ENCODE measurements at places on chromosomes 4 and X.

DNA sequence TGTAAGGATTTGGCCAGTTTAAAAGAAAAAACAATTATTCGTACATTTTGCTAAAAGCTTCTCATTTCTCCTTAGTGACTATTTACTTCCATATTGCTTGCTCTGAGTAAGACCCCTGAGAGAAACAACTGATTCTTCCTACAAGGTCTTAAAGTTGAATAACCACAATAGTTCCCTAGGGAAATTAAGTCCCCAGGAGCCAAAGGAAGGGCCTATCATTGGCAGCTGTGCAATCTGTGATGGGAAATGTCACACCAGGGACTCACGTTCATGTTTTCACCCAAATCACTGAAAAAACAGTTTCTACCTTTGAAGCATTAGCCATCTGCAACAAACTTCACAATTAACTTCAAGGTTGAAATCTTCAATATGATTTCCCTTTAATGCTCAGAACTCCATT is 66.7 kb downstream of the JADE1 start:
- DNase-seq = no peak

DNA sequence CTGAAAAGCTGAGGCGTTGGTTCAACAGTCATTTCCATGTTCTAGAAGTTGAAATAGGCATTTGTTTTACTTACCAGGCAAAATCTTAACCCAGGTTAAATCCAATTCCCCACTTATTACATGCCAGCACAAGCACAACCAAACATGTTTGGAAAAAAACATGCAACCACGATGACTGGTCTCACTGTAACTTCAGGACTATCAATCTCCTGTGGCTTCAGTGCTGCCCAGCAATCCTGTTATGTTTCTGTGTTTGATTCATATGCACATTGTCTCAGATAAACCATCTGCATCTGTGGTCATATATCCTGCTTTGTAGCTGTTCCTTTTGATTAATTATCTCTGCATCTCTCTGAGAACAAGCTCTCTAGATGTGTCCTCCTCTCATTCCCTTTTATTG is 28.3 kb downstream of the PRDM8 start:
- DNase-seq = no peak

DNA sequence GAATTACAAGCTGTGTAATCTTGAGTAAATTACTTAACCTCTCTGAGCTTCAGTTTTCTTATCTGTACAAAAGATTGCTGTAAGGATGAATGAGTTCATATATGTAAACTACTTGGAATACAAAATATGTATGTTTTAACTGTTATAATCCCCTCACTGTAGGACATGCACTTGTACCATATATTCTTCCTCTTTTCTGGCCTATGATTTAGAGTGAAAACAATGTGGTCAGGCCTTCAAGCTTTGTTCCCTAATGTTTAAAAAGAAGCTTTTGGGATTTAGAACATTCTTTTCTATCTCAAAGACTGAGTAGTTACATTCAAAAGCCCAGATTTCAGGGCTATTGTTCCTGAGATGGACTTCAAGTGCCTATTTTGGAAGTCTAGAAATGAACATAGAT is 26.7 kb upstream of the GPRIN3 start:
- no peak for DNase-seq

GRCh38 chrX:26100421-26100920 is 37.7 kb upstream of the MAGEB18 start:
- DNase-seq = no peak

GRCh38 chr4:51840781-51841180 is 2.2 kb upstream of the DCUN1D4 start:
- no peak for DNase-seq

- no peak for DNase-seq
Observed at GRCh38 chr4:183838987-183839712, 66.0 kb upstream of the STOX2 start.

DNA sequence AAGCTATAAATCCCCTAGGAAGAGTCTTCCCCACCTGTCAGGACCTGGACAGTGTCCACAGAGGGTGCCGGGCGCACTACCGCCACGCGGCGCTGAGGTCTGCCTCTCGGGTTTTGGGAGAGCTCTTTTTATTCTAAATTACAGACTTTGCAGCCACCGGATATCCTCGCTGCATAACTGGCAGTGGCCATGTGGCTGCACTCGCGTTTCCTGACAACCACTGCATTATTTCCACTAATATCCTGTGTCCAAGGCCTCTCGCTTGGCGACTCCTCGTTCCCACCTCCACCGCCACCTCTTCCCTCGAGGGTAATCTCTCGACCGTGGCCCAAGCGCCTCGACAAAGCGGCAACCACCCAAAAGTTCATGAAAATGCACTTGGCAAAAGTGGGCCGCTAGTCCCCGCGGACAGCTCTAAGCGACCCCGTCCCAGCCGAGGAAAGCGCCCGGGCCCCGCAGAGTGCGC is 512 bp upstream of the TMEM131L start:
- DNase-seq = no peak

GRCh38 chr4:6470502-6471306 is 1.7 kb downstream of the PPP2R2C start:
- no peak for DNase-seq

DNA sequence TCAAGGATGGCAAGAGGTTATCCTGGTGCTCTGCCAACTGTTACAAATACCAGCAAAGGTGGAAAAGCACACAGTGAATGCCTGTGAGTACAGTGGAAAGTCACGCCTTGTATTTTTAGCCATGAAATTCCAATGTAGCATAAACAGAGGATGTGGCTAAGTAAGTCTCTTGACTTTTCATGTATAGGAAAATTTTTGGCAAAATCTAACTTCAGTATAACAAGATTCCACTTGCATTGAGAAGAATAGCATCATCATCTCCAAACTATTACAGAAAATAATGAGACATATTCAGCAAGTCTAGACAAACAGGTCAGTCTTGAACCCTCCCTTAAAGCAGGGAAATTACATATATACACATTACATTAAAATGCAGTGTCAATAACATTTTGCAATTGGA is 7.9 kb downstream of the SLC10A6 start:
- DNase-seq = no peak

GRCh38 chr4:126906466-126906865 is 726.3 kb upstream of the INTU start:
- no peak for DNase-seq

GRCh38 chrX:149984411-149984810 is 46.1 kb upstream of the EOLA2 start:
- DNase-seq = no peak

DNA sequence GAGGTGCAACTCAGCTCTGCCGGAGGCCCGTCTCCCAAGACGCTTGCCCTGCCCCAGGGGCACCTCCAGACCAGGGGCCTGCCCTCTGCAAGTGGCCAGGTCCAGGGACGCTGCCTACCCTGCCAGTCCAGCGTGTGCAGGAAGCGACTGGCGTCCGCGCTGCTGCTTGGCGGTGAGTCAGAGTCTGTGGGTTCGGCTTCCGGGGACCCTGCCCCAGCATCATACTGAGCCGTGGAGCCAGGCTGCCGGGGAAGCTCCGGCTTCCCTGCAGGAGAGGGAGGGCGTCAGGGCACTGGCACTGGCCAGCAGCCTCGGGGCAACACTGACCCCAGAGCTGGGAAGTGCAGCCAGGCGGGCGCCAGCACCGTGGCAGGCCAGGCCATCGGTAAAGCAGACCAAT is 42.5 kb upstream of the CPLX1 start:
- no peak for DNase-seq

DNA sequence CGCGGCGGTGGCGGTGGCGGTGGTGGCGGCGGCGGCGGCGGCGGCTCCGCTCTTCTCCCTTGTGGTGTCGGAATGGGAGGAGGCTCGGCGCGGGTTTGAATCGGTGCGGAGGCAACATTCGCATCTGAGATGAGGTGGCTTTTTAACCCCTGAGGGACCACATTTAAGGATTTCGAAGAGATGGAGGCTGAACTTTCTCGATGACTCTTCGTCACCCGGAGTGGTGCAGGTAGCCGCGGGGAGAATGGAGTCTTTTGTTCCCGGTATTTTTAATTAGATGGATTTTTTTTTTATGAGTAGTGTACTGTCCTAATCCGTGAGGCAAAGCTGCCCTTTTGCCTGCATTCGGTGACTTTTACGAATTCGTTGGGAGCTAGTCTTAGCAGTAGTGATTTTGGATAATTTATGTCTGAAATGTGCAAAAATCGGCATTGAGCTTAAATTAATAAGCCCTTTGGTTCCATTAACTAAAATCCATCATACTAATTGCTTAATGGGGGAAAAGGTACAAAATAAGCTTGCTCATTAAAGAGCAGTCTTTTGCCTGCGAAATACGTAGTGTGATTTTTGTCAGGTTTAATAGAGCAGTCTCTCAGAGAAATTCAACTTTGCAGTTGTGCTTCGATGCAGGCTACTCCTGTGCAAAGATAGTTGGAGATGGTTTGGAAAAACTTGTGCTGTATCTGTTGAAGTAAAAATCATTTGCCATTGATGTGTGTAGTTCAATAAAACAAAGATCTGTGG is 206.2 kb downstream of the TENM3 start:
- no peak for DNase-seq

DNA sequence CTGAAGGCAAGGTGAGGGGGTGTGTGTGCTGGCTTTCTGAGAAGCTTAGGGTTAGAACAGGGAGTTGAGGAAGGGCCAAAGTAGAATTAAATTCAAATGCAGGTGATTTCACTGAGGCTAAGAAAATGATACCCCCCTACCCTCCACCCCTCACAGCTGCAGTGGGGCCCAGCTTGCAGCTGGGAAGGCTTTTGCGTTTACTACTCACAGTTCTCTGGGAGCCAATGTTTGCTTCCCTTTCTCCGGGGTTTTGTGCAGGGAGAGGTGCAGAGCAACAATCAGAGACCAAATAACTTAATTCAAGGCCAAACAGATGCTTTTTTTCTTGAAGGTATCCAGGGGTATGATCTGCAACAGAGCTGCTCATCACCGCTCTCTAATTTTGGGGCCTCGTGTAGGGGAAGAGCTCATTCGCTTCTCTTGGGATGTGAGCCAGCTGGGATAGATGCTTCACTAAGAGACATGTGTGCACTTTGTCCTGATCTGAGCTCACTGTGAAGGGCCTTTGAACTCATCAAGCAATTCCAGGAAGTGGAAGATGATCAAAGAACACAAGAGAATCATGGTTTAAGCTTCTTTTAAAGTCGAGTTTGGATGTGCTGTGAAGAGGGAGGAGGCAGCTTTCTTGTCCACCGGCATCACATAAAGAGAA is 122.7 kb upstream of the C1GALT1C1 start:
- DNase-seq = no peak

- no peak for DNase-seq
Observed at GRCh38 chr4:15027921-15028435, 25.7 kb downstream of the CPEB2 start.

DNA sequence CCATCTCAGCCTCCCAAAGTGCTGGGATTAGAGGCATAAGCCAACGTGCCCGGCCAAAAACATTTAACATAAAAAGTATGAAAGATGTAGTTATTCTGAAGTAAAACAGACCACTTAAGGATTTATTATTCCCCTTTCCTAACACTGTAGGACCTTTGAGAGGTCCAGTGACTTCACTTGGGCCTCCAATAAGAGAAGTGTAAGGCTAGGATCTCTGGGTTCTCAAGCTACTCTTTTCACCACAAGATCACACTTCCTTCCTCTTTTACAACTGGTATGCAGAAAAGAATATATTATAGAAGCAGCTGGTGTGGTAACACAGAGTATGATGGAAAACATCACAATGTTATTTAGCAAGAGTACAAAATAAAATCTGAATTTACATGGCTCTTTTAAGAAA is 30.2 kb upstream of the CCNG2 start:
- DNase-seq = no peak

DNA sequence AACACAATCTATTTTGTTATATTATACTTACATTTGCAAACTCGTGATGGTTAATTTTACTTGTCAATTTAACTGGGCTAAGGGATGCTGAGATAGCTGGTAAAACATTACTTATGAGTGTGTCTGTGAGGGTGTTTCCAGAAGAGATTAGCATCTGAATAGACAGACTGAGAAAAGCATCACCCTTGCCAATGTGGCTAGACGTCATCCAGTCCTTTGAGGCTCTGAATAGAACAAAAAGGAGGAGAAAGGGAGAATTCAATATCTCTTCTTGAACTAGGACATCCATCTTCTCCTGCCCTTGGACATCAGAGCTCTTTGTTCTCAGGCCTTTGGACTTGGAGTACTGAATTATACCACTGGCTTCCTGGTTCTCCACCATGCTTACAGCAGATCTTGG is 154.6 kb downstream of the EPHA5 start:
- DNase-seq = no peak

GRCh38 chr4:169133932-169134331 is 123.9 kb upstream of the CBR4 start:
- no peak for DNase-seq

- no peak for DNase-seq
Observed at GRCh38 chr4:5988086-5988845, 30.0 kb downstream of the C4orf50 start.

DNA sequence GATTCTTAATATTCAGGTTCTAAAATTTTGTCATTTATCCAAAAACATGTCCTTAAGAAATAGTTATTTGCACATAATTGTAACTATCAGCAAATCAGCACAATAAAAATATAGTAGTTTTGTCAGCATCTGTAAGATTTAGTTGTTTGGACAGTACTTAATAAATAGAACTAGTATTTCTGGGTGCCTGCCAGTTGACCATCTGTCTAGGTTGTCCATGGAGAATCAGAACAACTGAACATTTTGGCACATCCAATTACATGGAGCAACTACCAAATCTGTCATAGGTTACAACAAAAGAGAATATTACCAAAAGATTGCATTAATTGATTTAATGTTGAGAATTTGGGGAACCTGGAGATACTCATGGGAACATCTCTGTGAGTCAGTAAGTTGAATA is 305.5 kb upstream of the TACR3 start:
- no peak for DNase-seq

- no peak for DNase-seq
Observed at GRCh38 chrX:153806999-153807575, 12.6 kb downstream of the SSR4 start.

DNA sequence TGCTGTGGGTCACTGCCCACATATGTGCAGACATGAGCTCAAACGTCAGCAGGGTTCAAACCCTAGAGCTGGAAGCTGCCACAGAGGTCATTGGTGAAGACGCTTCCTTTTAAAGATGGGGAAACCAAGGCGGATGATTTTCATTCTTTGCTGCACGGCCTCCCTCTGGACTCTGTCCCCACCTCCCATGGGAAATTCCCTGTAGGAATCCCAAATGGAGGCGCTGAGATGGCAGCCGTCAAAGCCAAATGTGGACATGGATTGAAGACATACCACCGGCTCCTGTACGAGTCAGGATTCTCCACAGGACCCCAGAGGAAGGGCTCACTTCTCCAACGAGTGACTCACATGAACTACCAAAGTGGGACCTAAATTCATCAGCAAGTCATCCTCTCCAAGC is 286.4 kb downstream of the CRLF2 start:
- DNase-seq = no peak

GRCh38 chr4:38663801-38664705 is at the start of gene KLF3:
Gene KLF3 (plus strand): TSS chr4:38664199. CDS start chr4:38680626, 16,427 bp downstream.
- peak; percentile 73 for DNase-seq

- DNase-seq = no peak
Observed at GRCh38 chr4:184280591-184281071, 63.0 kb upstream of the ENPP6 start.

DNA sequence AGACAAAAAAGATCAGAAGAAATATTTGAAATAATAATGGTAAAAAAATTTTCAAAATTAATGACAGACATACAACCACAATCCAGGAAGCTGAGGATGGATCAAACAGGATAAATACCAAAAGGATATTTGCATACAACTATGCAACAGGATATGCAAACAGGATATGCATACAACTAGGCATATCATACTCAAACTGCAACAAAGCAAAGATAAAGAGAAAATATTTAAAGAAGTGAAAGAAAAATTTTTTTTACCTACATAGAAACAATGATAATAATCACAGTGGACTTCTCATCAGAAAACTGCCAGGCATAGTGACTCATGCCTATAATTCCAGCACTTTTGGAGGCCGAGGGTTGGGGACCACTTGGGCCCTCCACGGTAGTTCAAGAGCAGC is 11.3 kb upstream of the DHX15 start:
- DNase-seq = no peak

Measured in stimulated activated CD8-positive, alpha-beta memory T cell treated with anti-CD3 and anti-CD28 coated beads, Interleukin-7, amount 100 ng/mL, for 24 hours (primary cell).